Right renal pelvis (tissue), 4 donors: ENCODE measurements at places on chromosomes 16 and 17.

DNA sequence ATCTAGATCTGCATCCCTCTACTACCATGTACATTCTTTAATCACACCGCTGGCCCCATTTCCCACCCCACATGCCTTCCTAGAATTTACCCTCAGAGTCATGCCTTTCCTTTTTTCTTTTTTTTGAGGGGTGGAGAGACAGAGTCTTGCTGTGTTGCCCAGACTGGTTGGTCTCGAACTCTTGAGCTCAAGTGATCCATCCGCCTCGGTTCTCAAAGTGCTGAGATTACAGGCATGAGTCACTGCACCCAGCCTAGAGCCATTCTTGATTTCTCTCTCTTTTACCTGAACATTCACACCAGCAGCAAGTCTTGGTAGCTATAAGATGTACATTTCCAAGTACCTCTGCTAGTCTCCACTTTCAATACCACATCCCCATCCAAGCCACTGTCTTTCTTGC is 2.1 kb downstream of the PAGR1 start:
- DNase-seq = no peak

DNA sequence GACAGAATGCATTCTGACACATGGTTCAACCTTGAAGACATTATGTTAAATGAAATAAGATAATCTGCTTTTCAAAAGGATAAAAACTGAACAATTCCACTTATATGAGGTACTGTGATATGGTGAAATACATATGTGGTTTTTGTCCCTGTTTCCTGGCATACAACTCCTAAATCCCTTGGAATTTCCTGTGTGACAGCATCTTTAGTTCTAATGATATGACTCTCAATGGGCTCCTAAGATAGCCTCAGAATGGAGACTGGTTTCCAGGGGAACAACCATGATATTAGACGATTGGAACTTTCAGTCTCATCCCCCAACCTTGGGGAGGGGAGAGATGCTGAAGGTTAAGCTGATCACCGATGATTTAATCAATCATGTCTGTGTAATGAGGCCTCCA is 37.7 kb upstream of the PHLPP2 start:
- DNase-seq = no peak

GRCh38 chr16:81521141-81521626 is 76.6 kb downstream of the CMIP start:
- DNase-seq = no peak

DNA sequence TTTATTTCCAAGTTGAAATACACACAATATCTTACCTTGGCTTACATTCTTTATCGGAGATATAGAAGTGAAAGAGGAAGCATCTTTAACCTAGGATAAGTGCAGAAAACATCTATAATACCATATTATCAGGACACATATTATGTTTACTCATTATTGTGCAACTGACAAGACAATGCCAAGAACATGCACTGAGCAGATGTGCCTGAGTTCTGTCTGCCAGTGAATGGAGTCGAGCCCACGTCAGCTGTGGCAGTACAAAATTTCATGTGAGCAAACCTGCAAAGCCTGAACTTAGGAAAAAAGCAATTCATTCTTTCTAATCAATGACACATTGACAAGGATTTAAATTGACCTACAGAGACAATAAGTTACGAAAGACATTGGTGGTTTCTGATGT is 154.4 kb downstream of the AXIN2 start:
- no peak for DNase-seq

DNA sequence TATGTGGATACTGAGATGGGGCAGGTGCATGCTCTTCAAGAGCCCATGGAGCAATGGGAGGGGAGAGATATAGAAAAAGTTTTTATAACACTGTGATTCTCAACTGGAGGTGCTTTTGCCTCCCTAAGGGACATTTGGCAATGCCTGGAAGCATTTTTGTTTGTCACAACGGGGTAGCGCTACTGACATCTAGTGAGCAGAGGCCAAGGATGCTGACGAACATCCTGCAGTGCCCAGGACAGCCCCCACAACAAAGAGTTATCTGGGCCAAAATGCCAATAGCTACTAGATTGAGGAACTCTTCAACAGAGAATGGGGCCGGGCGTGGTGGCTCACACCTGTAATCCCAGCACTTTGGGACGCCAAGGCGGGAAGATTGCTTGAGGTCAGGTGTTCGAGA is 67.2 kb upstream of the CLEC3A start:
- DNase-seq = no peak

- no peak for DNase-seq
Observed at GRCh38 chr17:80084773-80085172, 16.6 kb upstream of the GAA start.

GRCh38 chr17:63476459-63476853 is 405 bp upstream of the ACE start:
- no peak for DNase-seq

- DNase-seq = no peak
Observed at GRCh38 chr17:1787301-1787902, 25.5 kb downstream of the SERPINF1 start.

DNA sequence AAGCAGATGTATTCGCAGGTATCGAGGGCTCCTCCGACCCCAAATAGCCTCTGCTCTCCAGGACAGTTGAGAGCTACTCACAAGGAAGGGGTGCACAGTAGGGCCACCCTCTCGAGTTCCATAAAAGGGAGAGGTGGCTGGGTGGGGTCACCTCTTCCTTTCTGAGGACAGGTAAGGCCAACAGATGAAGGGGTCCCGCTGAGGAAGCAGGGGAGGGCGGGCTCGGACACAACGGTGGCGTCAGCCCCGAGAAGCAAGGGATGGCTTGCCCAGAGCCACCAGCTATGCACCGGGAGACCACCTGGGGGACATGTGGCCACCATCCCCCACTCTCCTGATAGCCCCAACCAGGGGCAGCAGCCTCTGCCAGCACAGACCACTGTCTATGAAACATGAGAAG is 15.1 kb upstream of the CYTH1 start:
- no peak for DNase-seq

- no peak for DNase-seq
Observed at GRCh38 chr17:78130437-78131101, at the start of gene TMC8. TSS of gene TMC8 (plus strand) at chr17:78130771. CDS start at chr17:78131589, 818 bp downstream.

DNA sequence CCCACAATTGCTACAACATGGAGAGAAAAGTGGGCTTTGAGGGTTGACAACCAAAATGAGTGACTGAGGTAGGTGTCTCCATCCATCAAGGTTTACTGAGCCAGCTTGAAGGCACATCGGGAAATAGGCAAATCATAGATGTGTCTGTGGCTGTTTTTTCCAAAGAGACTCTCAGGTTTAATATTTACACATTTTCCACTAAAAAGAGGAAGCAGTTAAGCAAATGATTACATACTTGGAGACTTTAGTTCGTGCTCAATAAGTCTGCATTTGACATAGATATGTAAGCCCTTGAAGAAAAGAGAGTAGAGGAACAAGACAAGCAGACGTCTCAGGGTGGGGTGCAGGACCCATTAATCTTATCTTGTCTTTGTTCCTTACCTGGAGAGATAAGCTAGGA is 148.9 kb upstream of the COX10 start:
- no peak for DNase-seq

DNA sequence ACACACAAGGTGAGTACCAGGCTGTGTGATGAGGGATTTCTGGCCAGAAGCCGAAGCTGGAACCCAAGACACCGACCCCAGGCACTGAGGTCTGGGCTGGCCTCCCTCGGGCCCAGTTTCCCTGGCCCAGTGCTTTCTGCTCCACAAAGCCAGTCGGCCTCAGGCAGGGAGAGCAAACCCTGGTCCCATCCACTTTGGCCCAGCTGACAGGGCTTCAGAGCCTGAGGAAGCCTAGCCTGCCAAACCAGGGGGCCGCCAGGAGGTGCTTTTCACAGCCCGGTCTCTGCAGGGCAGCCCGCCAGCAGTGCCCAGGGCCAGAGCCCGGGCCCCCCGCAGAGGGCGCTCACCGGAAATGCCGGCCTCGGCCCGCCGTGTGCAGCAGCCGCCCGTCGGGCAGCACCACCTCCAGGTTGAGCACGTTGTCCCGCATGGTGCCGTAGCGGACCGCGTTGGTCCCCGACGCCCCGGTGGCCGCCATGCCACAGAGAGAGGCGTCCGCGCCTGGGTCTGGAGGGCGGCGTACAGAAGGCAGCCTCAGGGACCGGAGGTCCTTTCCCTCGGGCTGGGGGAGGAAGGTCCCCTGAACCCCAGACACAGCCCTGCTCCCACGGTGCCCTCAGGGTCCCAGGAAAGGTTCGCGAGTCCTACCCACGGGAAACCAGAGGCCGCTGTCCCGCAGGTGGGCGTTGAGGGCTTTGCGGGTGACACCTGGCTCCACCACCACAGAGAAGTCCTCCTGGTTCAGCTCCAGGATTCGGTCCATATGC is 2.2 kb downstream of the LDHD start:
- DNase-seq = no peak

GRCh38 chr16:25189305-25189704 is 27.4 kb upstream of the AQP8 start:
- no peak for DNase-seq

GRCh38 chr16:65658349-65658748 is 536.5 kb upstream of the CDH11 start:
- DNase-seq = no peak

DNA sequence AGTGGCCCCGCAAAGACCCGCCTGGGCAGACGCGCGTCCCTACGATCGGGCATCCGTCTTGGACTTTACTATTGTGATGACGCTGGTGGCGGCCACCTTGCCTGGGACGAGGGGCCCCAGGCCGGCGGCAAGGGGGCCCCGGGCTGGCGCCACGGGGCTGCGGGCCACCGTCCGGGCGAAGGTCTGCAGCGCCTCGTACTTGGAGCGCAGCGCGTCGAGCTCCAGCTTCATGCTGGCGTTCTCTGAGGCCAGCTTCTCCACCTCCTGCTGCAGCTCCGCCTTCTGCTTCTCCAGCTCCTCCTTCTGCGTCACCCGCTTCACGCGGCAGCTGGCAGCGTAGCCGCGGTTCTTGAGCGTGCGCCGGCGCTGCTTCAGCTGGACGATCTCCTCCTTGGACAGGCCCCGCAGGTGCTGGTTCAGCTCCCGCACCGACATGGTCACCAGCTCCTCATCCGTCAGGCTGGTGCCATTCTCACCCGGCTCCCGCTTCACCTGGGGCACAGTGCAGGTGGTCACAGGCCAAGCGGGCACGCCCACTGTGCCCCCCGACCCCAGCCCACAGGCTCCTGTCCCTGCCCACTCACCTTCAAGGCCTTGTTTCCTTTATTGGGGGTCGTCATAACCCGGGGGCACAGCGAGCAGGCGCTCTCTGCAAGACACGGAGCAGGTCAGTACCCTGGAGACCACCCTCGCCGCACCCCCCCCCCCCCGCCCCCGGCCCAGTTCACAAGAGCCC is 4.8 kb upstream of the SIRT7 start:
- DNase-seq = no peak

DNA sequence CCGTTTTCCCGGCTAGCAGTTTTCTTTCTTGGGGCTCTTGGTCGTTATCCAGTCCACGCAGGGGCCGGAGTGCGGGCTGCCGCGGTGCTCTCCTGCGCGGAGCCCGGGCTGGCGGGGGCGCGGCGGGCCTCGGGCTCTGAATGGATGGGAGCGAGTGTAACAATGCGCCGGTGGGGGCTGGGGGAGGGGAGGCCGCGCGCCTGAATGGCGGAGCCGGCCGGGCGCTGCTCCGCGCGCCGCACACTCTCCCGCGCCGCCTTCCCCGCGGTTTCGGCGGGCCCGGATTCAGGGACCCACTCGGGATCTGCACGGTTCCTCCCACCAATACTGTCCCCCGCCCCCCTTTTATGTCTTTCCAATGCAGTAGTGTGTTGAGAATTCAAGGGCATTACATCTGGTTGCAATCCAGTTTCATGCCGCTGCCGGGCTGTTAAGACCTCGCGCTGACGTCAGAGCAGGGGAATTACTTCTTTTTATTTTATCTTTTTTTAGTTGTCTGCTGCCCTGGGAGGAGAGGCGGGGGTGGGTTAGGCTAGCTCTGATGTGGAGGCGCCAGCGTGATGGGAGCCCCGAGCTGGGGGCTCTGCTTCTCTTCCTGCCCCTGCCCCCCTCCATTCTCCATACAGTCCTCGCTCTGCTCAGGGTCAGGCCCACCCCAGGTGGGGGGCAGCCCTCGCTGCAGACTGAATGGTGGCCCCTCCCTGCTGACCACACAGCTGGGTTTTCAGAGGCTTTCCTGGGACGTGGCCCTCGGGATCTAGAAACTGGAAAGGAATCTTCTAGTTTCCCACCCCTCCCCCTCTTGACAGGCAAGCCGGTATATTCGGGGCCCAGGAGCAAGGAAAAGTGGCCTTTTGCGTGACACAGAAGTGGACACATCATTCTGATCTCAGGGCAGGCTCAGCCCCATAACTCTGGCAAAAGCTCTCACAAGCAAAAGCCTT is 1.8 kb downstream of the RAI1 start:
- no peak for DNase-seq

- no peak for DNase-seq
Observed at GRCh38 chr16:73537921-73538320, 490.0 kb upstream of the ZFHX3 start.

- no peak for DNase-seq
Observed at GRCh38 chr17:68600931-68601564, at the start of gene FAM20A. TSS of gene FAM20A (minus strand) at chr17:68601367. CDS start at chr17:68600666, 701 bp downstream.

DNA sequence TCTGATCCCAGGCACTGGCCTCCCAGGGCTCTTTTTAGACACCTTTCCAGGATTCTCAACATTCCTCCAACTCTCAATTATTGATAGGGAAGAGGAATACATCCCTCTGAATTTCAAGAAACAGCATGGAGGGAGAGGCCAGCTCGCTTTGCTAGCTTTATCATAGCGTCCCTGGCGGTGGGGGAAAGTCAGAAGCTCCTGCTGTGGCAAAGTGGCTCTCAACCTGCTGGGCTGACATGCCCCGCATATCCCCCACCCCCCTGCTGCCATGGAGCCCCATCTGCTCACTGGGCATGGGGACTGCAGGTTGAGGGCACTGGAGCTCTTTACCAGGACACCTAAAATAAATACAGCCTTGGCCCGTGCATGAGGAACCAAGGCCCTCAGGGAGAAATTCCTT is 140.3 kb downstream of the SLC39A11 start:
- DNase-seq = no peak

GRCh38 chr17:4648741-4649140 is 7.3 kb upstream of the ALOX15 start:
- DNase-seq = no peak

GRCh38 chr17:56594320-56595107 is 1.0 kb downstream of the NOG start:
- DNase-seq = no peak
